Breast epithelium (tissue), 4 donors: ENCODE measurements at places on chromosomes 11 and 22. TPM values are rescaled to one million over a fixed set of nuclear protein-coding genes. Genes with fewer than 3 reads are reported as not detected.

The ISX gene
- total RNA-seq = not detected

- H3K4me1 ChIP-seq = no peaks in the 10 kb centered on the region
- H3K4me3 ChIP-seq = peak overlapping the region; percentile 22
- no peak for DNase-seq
- H3K36me3 ChIP-seq = no peaks in the 10 kb centered on the region
- no peaks in the 10 kb centered on the region for H3K27me3 ChIP-seq
- peak overlapping the region; percentile 42 for H3K27ac ChIP-seq
These were observed 203.5 kb upstream of the MTNR1B start for GRCh38 chr11:92765965-92766371.

DNA sequence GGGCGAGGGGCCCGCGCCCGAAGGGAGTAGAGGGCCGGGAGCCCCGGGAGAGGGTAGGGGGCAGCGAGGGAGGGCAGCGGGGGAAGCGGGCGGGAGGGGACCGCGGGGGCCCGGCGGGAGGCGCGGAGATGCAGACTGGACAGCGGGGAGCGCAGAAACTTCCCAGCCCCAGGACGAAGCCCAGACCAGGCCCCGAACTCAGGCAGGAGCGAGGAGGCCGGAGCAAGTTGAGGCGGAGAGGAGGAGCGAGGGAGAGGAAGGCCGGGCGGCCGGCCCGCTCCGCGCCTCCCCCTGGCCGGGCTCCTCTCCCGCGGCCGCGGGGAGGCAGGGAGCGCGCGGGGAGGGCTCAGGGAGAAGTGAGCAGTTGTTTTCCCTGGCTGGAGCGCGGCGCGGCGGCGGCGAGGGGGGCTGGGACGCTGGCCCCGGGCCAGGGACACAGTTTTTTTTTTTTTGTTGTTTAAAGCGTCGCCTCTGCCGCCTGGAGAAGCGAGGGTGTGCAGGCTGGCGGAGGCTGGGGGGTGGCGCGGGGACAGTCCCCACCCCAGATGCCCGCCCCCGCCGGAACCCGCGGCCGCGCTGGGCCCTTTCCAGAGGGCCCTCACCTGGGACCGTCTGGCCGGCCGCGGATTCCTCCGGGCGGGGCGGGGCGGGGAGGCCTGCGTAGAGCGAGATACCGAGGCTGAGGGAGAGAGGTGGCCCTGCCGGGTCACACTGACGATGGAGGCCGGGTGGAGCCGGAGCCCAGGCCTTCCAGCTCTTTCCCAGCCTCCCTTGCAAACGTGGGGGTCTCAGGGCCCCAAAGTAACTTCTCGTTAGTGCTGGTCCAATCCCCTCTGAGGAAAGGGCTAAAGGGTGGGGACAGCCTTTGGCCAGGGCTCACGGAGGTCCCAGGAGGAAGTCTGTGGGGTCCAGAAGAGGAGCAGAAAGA, at the start of gene LTBP3:
TSS of gene LTBP3 (minus strand) at position 358 of the 928 bp plus-strand sequence. CDS start 400 bp downstream, outside the sequence.
- H3K4me3 ChIP-seq = peak within 1 kb of the TSS; percentile 75
- H3K27ac ChIP-seq = peak within 1 kb of the TSS; percentile 99
- DNase-seq = peak; percentile 81
- no peaks in the 10 kb centered on the region for H3K27me3 ChIP-seq

GRCh38 chr11:130159139-130159538, 443 bp upstream of the ST14 start:
- H3K4me1 ChIP-seq = no peaks in the 10 kb centered on the region
- H3K27ac ChIP-seq = peak overlapping the region; percentile 86
- DNase-seq = no peak
- peak overlapping the region; percentile 79 for H3K4me3 ChIP-seq

The SCGB2A2 gene
- 2,173 TPM for total RNA-seq

- H3K36me3 ChIP-seq = no peaks in the 10 kb centered on the region
- no peak for DNase-seq
- peaks cover 8% of the 10 kb centered on the region for H3K4me1 ChIP-seq
These were observed 61.8 kb downstream of the CD82 start for GRCh38 chr11:44627165-44627789.

The GP1BB gene
- 2.9 TPM for total RNA-seq

- no peaks in the 10 kb centered on the region for H3K36me3 ChIP-seq
- peak; percentile 37 for DNase-seq
- no peak overlapping the region for H3K27ac ChIP-seq
These were observed 22.3 kb downstream of the LRRC74B start for GRCh38 chr22:21067901-21068680.

GRCh38 chr11:65708451-65708850, 3.6 kb upstream of the KAT5 start:
- no peak overlapping the region for H3K4me3 ChIP-seq
- no peaks in the 10 kb centered on the region for H3K36me3 ChIP-seq
- DNase-seq = no peak
- H3K27me3 ChIP-seq = no peaks in the 10 kb centered on the region
- no peak overlapping the region for H3K27ac ChIP-seq

DNA sequence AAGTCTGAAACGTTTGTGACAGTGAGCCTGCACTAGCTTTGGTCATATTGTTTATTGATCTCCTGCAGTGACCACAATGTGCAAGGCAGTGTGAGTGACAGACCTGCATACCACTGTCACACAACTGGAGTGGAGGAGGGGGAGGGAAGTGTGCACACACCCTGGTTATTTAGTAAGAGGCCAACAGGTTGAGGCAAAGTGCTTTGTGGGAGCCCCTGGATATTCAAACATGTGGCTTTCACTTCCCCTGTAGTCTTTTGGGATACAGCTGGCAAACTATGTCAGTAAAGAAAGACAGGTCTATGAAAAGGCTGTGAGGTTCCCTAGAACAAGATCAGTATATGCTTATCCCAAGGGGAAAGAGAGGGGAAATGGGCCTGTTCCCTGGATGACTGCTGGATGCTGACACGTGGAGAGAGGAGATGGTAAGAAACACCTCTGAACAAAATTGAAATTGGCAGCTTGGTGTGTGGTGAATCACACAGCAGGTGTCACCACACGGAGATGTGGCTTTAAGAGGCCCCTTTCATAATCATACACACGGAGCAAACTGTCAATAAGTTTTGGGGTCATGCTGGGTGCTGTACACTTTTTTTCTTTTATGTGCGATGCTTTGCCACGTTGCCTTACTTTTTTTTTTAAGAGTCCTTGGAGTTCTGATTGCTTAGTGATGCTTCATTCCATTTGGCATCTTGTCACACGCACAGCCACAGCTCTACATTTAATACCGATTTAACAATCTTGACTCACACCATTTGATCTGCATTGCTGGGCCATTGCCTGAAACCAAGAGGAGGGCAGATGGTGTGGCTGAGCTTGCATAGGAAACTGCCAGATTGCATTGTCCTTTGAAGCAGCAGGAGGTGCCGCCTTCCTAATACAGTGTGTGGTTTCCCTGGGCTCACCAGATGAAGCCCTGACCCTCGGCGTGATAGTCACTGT, 11.3 kb downstream of the OSBP2 start:
- DNase-seq = no peak
- no peaks in the 10 kb centered on the region for H3K4me1 ChIP-seq
- no peaks in the 10 kb centered on the region for H3K36me3 ChIP-seq
- no peak overlapping the region for H3K27ac ChIP-seq
- no peaks in the 10 kb centered on the region for H3K27me3 ChIP-seq

The HBG1 gene
- not detected for total RNA-seq

- no peak overlapping the region for H3K27ac ChIP-seq
- H3K36me3 ChIP-seq = no peaks in the 10 kb centered on the region
- H3K27me3 ChIP-seq = peaks cover 2% of the 10 kb centered on the region
- peak overlapping the region; percentile 50 for H3K4me3 ChIP-seq
These were observed 1.7 kb downstream of the RASL10A start for GRCh38 chr22:29313576-29314466.

The SLC1A2 gene
- 0.32 TPM for total RNA-seq

GRCh38 chr11:129278586-129279319, 86.6 kb upstream of the ARHGAP32 start:
- no peak for DNase-seq
- no peaks in the 10 kb centered on the region for H3K27me3 ChIP-seq
- H3K4me3 ChIP-seq = peak overlapping the region; percentile 67
- peaks cover 9% of the 10 kb centered on the region for H3K4me1 ChIP-seq
- no peaks in the 10 kb centered on the region for H3K36me3 ChIP-seq

The SOX10 gene
- 101 TPM for total RNA-seq
